ENCODE measurements at places on chromosomes 13 and 19.

- no peak for DNase-seq
Observed at GRCh38 chr19:7507884-7508283, 8.0 kb upstream of the ZNF358 start.

DNA sequence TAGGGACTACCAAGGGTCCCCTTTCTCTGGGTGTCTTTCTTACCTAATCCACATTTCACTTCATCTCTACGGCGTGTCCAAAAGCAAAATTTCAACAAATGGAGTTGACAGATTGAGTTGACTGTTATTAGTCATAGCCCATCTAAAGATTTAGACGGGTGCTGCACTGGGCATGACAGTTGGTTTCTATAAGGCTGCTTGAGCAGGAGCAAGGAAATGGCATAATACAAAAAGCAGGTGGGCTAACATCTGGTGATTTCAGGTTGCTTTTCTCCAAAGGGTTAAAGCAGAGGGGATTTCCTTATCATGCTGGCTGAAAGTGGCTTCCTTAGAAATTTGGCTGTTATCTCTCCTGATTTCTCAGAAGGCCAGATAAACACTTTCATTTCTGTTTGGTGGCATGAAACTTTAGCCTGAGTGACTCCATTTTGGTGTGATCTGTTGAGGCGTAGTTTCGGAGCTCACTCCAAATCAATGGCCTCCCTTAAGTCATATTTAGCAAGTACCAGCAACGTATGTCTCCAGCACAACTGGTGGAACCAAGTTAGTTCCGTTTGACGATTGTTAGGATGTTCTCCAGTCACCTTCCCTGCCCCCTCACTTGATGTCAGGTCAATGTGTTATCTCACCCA, 440.4 kb downstream of the FGF9 start:
- no peak for DNase-seq

- no peak for DNase-seq
Observed at GRCh38 chr13:62137629-62138405, 722.2 kb upstream of the PCDH20 start.

GRCh38 chr19:14779151-14779550, 791 bp upstream of the ADGRE2 start:
- DNase-seq, result no peak

- DNase-seq, result no peak
Observed at GRCh38 chr13:113092776-113093579, 12.6 kb upstream of the F7 start.

DNA sequence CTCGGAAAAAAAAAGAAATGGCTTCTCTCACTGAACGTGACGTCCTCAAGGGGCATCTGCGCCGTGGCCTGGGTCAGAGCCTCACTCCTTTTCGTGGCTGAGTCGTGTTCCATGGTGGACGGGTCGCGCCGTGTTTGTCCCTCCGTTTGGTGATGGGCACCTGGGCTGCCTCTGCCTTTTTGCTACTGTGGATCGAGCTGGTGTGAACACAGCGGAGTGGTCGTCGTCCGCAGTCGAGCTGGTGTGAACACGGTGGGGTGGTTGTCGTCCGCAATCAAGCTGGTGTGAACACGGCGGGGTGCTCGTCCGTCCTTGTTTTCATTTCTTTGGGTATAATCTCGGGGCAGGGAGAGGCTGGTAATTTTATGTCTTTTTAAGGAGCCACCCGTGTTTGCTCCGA, 11.6 kb downstream of the HCN2 start:
- DNase-seq, result no peak

DNA sequence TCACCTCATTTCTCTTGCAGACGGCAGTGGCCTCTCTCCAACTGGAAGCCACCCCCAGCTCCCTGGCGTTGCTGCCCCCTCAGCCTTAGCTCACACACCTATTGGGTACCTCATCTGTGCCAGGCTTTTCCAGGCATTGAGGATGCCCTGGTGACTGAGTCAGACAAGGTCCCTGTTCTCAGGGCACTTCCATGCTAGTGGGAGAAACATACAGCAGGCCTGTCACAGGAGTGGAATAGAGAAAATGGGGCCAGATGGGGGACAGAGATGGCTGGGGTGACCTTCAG, 33.9 kb downstream of the CAPN12 start:
- DNase-seq, result no peak

DNA sequence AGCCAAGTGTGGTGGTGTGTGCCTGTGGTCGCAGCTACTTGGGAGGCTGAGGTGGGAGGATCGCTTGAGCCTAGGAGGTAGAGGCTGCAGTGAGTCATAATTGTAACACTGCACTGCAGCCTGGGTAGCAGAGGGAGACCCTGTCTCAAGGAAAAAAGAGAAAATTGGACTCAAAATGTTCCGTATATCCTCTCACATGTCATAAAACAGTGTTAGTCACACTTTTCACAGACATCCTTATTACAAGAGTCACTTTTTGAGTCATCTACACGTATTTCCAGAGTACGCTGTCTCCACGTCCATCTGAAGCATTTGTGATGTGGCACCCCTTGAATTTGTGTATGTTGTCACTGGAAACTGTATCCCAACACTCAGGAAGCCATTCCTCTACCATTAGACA, 133.0 kb downstream of the SIPA1L3 start:
- no peak for DNase-seq

GRCh38 chr13:112775791-112776279, 86.0 kb downstream of the ATP11A start:
- DNase-seq, result no peak

DNA sequence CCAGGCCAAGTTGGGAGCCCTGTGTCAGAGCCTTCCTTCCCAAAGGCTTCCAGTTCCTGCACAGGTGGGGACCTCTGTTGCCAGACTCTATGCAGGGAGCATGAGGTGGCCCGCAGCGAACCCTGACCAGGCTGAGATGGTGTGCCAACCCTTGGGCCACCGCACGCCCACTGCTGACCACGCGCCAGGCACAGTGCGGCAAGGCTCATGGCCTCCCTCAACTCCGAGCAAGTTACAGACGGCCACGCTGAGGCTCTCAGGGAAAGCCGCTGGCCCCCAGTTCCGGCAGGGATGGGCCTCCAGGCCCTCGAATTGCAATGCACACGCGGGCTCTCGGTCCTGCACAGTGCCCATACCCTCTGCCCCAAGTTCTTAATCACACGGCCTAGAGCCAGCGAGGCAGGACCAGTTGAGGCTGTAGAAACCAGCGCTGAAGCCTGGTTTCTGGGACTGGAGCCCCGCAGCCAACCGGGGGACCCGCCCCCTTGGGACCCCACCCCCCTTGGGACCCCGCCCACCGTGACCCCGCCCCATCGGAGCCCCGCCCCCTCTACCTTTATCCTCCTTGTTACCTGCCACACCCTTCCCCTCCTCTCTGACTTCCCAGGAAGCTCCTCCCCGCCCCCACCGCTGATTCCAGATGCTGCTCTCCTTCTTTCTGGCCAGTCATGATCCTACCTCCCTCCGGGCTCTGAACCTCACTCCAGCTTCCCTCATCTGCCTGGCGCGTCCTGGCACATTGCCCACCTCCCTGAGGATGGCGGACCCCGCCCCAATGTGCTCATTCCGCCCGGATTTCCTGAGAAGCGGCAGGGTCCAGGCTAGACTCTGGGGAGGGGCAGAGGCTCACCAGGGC, 6.0 kb downstream of the PEX11G start:
- no peak for DNase-seq

GRCh38 chr19:41917676-41918075, 10.6 kb downstream of the ERFL start:
- no peak for DNase-seq

DNA sequence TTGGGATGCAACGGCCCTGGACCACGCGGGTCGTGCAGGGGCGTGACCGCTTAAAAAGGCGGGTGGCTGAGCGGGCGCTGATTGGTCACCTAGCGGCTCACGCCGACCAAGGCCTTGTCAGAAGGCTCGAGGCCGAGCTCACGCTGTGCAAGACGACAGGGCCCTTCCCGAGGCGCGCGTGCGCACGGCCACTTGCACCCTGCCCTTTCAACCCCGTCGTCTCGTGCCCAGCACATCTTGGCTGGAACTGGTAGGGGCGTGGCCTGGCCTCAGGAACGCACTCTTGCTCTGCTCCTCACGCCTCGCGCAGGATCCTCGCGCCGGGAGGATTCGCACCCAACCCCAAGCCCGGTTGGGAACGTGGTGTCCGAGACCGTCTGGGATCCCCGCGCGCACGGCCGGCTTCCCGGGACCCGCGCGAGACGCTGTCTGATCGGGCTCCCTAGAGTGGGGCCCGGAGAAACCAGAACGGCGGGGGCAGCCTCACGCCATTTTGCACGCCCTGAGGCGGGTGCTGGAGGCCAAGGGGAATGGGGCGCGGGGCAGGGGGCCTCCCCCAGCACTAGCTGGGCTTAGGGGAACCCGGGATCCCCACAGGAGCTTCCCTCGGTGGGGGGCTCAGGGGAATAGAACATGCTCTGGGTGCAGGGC, at the start of gene MEIOSIN:
Gene MEIOSIN, plus strand, starts transcription at position 280 of the 651 bp plus-strand sequence. CDS start 1,938 bp downstream, outside the sequence.
- DNase-seq, result no peak

DNA sequence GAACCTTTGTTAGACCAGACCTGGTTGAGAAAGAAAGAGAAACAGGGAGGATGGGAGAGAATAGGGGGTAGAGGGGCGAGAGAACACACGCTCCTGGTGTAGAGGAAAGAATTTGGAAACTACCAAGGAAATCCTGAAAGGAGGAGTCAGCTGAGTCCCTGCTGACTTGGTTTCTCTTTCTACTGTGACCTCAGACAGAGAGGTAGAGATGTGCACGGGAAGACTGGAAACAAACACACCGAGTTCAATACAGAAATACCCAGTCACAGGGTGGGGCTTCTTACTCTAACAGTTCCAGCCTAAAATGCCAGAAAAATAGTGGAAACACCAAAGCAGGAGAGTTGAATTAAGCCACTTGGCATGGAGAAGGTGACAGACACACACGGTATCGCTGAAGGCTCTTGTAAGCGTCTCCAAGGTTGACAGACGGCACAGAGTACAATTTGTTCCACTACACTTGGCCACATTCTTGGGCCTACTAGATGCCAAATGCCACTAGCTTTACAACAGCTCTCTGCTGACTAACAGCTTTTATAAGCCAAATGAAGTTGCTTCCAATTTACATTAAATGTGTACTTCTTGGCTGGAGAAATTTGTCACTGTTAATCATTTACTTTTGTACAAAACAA, 28.1 kb downstream of the LATS2 start:
- DNase-seq, result no peak

- DNase-seq, result no peak
Observed at GRCh38 chr13:37163641-37164265, 58.3 kb upstream of the CSNK1A1L start.

GRCh38 chr19:14113762-14114414, 3.7 kb downstream of the PRKACA start:
- no peak for DNase-seq

GRCh38 chr19:35341006-35341405, 6.7 kb upstream of the FFAR1 start:
- DNase-seq, result no peak

GRCh38 chr13:98188544-98189166, 11.6 kb upstream of the RNF113B start:
- DNase-seq, result no peak
